Esophagus squamous epithelium (tissue), 5 donors: ENCODE measurements at places on chromosomes 16 and 17. TPM values are rescaled to one million over a fixed set of nuclear protein-coding genes. Genes with fewer than 3 reads are reported as not detected.
A peak's percentile ranks its signal among the peaks of the same experiment; 100 is the strongest.

The CD300LD gene
- not detected for total RNA-seq

DNA sequence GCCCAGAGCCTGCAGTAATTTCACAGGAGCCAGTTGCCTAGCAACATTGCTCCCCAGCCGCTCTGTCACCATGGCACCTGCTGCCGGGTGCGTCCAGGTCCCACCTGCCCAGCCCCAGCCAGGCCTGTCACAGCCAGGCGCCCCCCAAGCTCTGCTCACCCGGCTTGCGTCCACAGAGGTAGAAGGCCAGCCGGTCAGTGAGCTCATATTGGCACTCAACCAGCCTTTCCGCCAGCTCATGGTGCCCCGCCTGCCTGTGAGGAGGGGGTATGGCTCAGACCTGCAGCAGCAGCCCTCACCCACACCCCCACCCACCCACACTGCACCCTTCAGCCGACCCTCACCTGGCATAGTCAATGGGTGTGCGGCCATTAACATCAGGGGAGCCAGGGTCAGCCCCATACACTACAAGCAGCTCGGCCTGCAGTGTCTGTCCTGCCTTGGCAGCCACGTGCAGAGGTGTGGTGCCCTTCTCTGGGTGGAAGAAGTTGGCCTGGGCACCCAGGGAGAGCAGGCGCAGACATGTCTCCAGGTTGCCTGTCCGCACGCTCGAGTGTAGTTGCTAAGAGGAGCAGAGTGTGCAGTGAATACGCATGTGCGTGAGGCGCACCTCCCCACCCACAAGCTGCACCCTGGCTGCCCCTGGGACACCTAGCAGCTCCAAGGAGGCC lies 7.7 kb downstream of the GIT1 start:
- H3K36me3 ChIP-seq: peaks cover 4% of the 10 kb centered on the region
- DNase-seq: no peak
- no peaks in the 10 kb centered on the region for H3K27me3 ChIP-seq
- peaks cover 97% of the 10 kb centered on the region for H3K4me1 ChIP-seq
- H3K27ac ChIP-seq: peak overlapping the region; percentile 90

- H3K27me3 ChIP-seq: no peaks in the 10 kb centered on the region
- H3K36me3 ChIP-seq: no peaks in the 10 kb centered on the region
- H3K4me1 ChIP-seq: peaks cover 19% of the 10 kb centered on the region
- DNase-seq: no peak
These were observed 8.2 kb downstream of the LRRC37B start for GRCh38 chr17:32015245-32016013.

The PLEKHM1 gene
- total RNA-seq: 105 TPM

The MEOX1 gene
- 0.64 TPM for total RNA-seq

DNA sequence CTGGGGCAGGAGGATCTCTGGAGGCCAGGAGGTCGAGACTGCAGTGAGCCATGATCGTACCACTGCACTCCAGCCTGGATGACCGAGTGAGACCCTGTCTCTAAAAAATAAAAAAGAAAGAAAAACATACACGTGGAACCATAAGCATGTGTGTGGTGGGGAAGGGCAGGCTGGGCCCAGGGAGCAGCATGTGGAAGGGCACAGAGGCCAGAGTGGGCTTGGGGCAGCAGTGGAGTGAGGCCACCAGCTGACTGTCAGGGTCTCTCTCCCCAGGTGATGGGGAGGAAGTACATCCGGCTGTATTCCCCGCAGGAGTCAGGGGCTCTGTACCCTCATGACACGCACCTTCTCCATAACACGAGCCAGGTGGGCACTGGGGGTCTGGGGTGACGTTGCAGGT lies 16.8 kb downstream of the KDM8 start:
- H3K4me1 ChIP-seq: peaks cover 3% of the 10 kb centered on the region
- no peak overlapping the region for H3K4me3 ChIP-seq
- H3K36me3 ChIP-seq: peaks cover 44% of the 10 kb centered on the region

GRCh38 chr16:12468552-12468951 lies 335.1 kb downstream of the CPPED1 start:
- H3K36me3 ChIP-seq: no peaks in the 10 kb centered on the region
- no peaks in the 10 kb centered on the region for H3K27me3 ChIP-seq
- no peak overlapping the region for H3K27ac ChIP-seq
- no peaks in the 10 kb centered on the region for H3K4me1 ChIP-seq
